ENCODE measurements at places on chromosomes 5 and 9. TPM values are rescaled to one million over a fixed set of nuclear protein-coding genes. Genes with fewer than 3 reads are reported as not detected.

Gene OR2S2
- polyA plus RNA-seq: not detected

Gene INSYN2B
- 4.9 TPM for polyA plus RNA-seq

Gene LCN9
- not detected for polyA plus RNA-seq

Gene PKD2L2
- 0.51 TPM for polyA plus RNA-seq

DNA sequence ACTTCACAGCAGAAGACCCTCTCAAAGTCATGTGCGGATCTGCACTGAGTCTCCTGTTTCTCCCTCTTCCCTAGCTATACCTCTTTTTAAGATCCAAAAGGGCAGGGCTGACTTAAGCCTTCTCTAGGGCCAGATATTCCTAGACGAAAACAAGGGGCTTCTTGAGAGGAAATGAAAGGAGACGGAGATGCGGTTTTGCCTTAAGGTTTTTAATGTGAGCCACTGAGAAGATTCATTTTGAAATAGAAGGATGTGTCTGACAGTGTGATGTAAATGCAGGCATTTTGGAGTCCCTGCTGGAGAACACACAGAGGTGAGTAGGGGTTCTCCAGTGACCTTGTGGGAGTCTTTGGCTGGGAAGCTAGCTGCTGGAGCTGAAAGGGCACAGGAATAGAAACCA is 15.6 kb upstream of the IL12B start:
- no peak for DNase-seq

GRCh38 chr9:28668158-28668557 is 1094.9 kb upstream of the C9orf72 start:
- DNase-seq: no peak

DNA sequence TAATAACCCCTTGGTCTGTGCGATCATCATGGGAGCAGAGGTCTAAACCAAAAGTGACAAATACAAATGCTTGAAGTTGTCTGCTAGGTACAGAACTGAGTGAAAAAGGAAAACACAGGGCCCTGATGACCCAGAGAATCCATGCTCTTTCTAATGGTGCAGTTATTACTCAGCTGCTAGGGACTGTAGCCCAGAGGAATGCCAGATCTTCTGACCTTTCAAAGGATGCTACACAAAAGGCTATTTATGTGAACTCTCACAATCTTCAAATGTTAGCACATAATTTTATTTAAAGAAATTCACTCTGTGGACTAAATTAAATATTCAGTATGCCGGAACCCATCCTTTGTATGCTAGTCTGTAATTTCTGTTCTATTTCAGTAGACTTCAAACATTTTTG is 79.9 kb downstream of the PRR16 start:
- DNase-seq: no peak

- no peak for DNase-seq
These were observed 311.2 kb downstream of the KCTD16 start for GRCh38 chr5:144481861-144482260.

- DNase-seq: peak; percentile 31
These were observed 404.7 kb upstream of the TRPC7 start for GRCh38 chr5:136769900-136770684.

- no peak for DNase-seq
These were observed 316.2 kb upstream of the SMARCA2 start for GRCh38 chr9:1698991-1699390.

DNA sequence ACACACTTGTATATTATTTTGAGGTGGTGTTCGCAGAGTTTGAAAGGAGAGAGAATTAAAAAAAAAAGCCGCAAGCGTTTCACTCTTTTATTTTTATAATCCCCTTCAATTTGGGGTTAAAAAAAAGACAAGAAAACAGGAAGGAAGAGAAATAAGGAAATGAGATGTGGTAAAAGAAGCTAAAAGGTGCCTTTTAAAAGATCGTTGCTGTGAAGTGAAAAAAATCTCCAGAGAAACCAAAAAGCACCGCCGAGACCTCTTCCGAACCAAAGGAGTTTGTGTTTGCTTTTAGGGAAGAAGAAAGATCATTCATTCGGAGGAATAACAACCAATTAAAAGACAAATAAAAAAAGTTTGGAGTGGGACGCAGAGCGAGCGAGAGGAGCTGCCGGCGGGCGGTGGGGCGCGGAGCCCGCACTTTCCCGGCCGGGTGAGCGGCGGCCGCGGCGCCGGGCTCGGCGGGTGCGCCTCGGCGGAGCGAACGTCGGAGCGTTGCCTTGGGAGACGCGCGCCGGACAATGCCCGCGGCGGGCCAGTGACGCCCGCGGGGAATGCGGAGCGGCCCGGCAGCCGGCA is 355 bp downstream of the TLE4 start:
- no peak for DNase-seq

DNA sequence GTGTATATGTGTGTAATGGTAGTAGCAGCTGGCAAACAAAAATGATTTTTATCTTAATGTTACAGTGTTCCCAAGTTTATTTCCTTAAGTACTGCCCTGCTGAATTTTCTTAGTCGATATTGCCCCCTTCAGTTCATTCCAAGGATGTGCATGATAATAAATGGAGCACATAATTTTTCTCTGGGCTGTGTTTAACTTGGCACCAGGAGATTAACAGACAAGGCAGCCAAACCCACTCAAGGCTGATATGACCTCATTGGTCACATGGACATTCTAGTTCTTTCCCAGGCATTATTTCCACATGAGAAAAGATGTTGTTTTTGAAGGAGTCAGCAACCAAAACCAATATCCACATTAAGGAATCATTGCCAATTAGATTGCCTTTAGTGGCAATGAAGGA is 61.8 kb downstream of the COX7C start:
- peak; percentile 41 for DNase-seq

DNA sequence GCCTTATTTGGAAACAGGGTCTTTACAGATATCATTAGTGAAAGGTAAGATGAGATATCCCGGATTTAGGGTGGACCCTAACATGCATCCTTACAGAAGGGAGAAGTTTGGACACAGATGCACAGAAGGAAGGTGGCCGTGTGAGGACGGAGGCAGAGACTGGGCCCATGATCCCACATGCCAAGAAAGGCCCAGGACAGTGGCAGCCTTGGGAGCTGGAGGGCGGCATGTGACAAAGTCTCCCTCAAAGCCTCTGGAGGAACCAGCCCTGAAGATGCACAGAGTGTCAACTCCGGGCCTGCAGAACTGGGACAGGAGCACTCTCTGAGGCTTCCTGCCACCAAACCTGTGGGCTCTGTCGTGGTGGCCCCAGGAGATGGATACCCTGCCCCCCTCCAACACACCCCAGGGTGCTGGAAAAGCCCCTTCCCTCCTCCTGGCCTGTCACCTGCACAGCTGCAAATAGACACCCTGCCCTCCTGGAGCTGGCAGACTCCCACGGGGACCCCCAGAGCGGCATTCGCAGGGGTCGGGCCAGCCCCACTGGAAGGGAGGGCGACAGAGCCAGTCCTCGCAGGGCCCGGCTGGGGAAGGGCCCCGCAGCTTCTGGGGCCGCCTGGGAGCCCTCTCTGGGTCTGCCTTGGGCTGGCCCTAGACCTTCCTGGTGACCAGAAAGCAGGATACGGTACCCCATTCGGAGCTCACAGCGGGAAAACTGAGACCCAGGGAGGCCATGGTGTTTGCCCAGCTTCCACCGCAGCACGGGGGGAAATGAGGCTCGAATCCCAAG is 7.9 kb downstream of the NACC2 start:
- no peak for DNase-seq

DNA sequence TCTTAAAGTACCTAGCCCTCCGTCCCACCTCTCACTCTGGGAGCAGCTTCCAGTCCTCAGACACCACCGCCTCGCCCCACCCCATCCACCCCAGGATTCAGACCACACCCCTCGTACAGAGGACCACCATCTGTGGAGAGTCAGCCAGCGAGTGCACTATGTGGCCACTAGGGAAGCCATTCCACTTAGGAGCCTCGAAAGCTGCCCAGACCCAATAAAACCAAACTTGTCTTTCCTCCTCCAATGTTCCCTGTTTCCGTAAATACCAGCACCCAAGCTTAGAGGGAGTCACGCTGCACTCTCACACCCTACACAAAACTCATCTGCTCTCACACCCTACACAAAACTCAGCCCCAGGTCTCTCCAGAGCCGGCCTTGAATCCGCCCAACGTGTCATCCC is 1.9 kb downstream of the GCNT4 start:
- no peak for DNase-seq

DNA sequence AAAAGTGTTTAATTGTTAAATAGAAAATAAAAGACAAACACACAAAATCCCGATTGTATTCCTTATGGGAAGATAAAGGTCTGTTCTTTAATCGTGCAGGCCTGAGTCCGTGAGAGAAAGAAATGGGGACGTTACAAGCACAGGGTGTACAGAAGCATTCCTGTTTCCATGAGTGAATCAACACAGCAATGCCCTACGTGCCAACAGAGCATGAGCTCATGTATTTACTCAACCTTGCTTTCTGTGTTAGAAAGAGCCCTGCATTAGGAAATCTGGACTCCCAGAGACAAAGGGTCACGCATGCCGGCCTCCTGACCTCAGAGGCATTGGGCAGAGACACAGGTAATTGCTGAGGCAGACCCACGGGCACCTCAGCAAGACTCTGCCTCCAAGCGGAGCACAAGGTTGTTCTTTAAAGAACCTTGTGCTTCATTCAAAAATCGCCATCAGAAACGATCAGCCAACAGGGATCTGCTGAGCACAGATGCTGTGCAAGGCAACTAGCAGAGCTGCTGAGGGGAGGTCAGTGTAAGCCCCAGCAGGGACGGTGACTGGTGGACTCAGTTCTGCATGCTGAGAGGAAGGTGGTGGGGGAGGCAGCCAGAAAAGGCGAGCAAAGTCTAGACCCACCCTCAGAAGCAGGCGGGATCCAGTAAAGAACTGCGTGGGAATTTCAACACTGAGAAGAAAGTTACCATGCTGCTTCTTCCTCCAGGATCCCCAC is 101.0 kb downstream of the TLE1 start:
- peak; percentile 51 for DNase-seq

Measured in right lung (tissue), 10 donors.